Left lung (tissue), 14 donors: ENCODE measurements at places on chromosomes 12 and 14.

- no peak for DNase-seq
Measured at GRCh38 chr12:4506430-4506829, 32.3 kb upstream of the RAD51AP1 start.

DNA sequence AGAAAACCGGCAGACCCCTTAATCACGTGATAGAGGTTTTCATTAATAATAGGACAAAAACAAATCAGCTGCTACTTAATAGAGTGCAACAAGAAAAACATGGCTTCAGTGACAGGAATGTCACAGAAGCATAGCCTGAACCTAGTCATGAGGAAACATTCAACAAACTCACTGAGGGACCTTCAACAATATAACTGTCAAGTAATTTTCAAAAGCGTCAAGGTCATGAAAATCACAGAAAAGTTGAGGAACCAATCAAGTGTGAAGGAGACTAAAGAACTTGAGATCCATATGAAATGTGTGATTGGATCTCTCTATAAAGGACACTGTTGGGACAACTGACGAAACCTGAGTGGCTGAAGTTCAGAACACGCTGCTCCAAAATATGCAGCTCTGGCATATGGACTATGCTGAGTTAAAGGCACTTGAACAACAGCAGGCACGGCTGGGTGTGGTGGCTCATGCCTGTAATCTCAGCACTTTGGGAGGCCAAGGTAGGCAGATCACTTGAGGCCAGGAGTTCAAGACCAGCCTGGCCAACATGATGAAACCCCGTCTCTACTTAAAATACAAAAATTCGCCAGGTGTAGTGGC, 16.3 kb downstream of the NDUFA12 start:
- DNase-seq = no peak

DNA sequence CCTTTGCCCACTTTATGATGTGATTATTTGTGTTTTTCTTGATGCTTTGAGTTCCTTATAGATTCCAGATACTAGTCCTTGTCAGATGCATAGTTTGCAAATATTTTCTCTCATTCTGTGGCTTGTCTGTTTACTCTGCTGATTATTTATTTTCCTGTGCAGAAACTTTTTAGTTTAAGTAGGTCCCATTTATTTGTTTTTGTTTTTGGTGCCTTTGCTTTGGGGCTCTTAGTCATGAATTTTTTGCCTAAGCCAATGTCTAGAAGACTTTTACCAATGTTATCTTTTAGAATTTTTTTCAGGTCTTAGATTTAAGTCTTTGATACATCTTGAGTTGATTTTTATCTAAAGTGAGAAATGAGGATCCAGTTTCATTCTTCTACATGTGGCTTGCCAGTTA, 667.3 kb downstream of the SLC16A7 start:
- no peak for DNase-seq

GRCh38 chr12:96193725-96194575, at the start of gene ELK3:
Gene ELK3, plus strand, starts transcription at chr12:96194375.
- peak; percentile 91 for DNase-seq

- no peak for DNase-seq
Measured at GRCh38 chr12:90017316-90017715, 308.7 kb upstream of the ATP2B1 start.

DNA sequence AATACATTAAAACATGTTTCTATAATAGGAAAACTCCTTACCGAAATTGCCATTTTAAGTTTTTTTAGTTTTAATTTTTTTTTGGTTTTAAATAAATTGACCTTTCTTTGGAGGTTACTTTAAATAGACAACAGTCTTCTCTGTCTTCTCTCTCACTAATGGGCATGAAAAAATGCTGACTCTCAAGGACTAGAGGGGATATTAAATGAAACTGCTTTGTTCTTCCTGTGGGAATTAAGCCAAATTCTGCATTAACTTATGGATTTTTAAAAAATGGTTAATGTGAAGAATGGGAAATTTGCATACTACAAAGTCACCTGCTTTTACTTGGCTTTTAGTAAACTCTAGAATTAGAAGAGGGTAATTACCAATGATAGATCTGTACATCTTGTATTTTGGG, 378.9 kb downstream of the TMTC2 start:
- no peak for DNase-seq

- no peak for DNase-seq
Measured at GRCh38 chr12:129298921-129299320, 445.6 kb downstream of the GLT1D1 start.

- no peak for DNase-seq
Measured at GRCh38 chr12:53226815-53227214, 5.2 kb downstream of the RARG start.

DNA sequence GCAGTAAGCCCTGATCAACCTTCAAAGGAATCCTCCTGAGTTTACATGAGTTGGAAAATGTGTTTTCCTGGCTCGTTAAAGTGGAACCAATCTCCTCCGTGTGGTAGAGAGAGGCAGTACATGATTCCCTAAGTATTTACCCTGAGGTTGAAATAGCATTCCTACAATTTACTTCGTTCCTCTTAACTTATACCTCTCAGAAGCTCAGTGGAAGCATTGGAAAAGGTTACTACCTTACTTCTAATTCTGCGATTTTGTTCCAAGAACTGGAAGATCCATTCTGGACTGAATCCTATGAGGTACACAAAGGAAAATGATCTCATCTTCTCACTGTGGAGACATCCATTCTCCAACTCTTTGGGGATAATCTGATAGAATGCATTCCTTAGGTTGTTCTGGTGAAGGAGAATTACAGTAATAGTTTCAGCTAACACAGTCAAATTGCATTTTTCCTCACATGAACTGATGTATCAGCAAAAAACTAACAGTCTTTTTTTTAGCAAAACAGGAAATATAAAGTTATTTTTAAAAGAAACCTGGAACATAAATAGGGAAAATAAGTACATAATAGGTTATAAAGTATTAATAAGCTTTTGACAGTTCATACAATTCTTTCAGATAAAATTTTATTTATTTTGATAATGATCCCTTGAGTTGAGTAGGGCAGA, 475.6 kb downstream of the PDZRN4 start:
- DNase-seq = peak; percentile 7

- DNase-seq = no peak
Measured at GRCh38 chr12:24555730-24556129, 393.2 kb downstream of the BCAT1 start.

- DNase-seq = no peak
Measured at GRCh38 chr12:42767326-42767954, 177.9 kb upstream of the PRICKLE1 start.

- no peak for DNase-seq
Measured at GRCh38 chr12:70721216-70721615, 84.0 kb upstream of the PTPRB start.

- peak; percentile 84 for DNase-seq
Measured at GRCh38 chr12:13179211-13180074, 17.1 kb upstream of the EMP1 start.

DNA sequence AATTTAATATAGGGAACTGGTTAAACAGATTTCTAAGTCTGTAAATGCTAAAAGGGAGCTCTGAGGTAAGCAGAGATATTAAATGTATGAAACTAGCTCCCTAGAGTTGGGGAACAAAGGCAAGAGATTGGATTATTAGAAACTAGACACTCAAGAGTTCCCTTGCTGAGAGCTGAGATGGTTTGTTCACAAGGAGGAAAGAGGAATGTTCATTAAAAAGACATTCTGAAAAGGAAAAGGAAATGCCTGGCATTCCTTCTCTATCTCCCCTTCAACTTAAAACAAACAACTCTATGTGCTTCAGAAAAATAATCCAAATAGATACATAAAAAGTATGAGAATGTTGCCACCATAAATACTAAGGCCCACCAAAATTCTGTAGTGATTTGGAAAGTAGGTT, 73.7 kb downstream of the GALNT4 start:
- no peak for DNase-seq

- no peak for DNase-seq
Measured at GRCh38 chr12:94900496-94900895, 103.0 kb downstream of the NDUFA12 start.

DNA sequence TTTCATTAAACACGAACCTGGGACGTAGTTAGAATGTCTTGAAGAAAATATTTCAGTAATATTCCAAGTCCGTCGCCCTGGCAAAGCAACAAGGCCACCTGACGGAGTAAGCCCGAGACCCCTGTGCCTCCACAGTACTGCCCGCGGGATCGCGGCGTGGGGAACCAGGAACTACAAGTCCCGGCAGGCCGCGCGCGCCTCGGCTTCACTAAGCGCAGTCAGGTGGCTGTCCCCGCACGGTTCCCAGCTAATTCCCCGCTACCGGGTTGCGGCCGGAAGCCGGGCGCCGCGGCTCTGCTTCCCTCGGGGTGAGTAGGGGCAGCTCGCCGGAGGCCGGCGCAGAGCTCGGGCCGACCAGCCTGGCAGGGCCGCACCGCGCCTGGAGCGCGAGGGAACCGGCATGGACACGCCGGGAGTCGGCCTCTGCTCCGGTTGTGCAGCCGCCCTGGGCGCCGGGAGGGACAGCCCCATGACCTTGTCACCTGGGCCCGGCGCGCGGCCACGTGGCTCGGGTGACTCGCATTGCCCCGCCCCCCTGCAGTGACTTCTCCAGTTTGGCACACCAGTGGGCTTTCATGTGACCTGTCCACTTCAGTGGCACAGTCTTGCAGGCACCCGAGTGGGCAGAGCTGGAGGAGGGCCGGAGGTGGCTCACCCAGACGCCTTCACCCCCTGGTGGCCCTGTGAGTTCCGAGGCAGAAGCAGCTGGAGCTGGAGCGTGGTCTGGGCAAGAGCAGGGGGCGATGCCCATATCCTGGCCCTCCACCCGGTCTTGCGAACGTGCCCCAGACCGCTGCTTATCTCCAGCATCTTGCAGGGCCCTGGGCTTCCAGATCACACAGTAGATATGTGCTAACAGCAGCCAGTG, at the start of gene ADCK1:
Gene ADCK1 (plus strand): TSS at position 247 of the 868 bp plus-strand sequence. CDS start 18,870 bp downstream, outside the sequence.
- peak; percentile 63 for DNase-seq

GRCh38 chr14:66228267-66228970, 257.8 kb upstream of the CCDC196 start:
- DNase-seq = no peak

DNA sequence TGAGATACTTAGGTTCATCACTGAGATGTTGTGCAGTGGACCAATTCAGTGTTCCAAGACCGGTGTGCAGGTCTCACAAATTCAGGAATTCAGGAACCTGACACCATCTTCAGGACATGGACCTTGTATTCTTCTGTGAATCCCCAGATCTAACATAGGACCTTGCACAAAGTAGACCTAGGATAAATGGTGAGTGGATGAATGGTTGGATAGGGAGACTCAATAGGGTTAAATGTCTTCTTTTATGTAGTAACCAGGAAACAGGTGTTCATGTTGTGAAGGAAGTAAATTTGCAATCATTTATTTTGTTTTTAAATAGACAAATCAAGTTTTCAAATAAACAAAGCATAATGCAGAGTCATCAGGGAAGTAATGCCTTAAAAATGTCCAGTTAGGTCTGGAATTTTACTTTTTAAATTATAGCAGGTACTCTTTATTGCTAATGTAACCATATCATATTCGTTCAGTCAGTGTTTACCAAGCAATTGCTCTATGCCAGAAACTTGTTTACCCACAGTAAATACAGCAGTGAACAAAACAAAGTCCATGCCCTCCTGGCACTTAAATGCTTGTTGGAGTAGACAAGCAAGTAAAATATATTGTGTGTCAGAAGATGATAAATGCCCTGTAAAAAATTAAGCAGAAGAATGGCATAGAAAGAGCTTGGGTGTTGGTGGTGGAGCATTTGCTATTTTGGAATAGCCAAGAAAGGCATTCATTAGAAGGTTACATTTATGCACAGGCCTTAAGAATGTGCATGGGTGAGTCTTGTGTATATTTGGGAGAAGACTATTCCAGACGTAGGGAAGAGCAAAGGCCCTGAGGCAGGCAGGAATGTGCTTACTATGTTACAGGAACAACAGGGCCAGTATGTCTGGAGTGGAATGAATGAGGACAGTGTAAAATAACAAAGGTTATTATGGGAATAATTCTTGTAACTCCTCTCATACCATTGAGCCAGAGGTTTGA, 26.3 kb downstream of the RXYLT1 start:
- no peak for DNase-seq

DNA sequence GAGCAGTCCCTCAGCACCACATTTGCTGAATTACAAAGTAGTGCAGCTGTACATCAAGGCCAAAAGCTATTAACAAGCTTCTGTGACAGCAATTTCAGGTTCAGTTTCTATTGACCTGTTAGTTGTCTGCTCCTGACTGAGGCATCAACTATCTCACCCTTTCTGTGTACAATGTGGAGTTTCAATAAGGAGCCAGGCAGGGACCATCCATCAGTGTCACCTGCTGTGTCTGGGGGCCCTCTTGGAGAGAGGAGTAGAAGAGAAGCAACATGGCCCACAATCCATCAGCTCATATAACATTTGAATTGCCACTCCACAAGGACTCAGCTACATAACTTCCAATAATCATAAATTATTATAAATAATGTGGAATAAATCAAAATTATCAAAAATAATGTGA, 72.3 kb upstream of the CCDC196 start:
- no peak for DNase-seq

- no peak for DNase-seq
Measured at GRCh38 chr12:43290836-43291235, 261.2 kb downstream of the ADAMTS20 start.

- peak; percentile 34 for DNase-seq
Measured at GRCh38 chr12:28611115-28611435, 420.8 kb downstream of the CCDC91 start.

- no peak for DNase-seq
Measured at GRCh38 chr14:95183082-95183481, 25.8 kb upstream of the DICER1 start.

GRCh38 chr14:34014936-34015335, 64.1 kb upstream of the EGLN3 start:
- DNase-seq = no peak

DNA sequence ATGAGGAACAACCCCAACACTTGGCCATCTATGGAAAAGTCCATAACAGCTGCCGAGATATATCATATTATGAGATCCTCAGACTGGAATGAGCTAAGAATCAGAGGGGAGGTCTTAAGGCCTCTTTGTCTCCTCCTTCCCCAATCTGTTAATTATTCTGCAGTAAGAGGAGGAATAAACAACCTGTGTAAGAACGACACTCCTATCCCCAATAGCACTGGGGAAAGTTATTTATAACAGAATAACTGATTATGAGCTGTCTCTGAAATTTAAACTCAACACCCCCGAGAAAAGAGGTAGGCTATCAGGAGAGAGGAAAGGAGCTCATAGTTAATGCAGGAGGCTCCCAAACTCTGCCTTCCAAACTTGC, 68.0 kb downstream of the NIN start:
- no peak for DNase-seq

- no peak for DNase-seq
Measured at GRCh38 chr12:110379197-110379596, 24.3 kb downstream of the ANAPC7 start.

DNA sequence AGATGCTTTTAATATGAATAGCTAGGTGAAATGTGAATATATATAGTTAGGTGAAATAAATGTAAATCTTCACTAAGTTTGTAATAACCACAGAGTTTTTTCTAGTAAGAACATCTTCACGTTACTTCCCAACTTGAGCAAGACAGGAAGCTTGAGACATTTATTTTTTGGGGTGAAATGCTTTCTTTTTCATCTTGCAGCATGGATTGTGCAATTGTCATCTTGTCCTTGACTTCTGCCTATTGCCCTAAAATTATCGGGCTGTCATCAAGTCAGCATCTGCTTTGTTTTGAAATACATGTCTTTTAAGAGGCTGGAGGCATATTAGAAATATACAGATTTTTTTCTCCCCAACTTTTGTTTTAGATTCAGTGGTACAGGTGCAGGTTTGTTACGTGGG, 433.9 kb downstream of the PCNX1 start:
- DNase-seq = no peak

GRCh38 chr14:66041582-66041981, 444.6 kb upstream of the CCDC196 start:
- no peak for DNase-seq

- DNase-seq = no peak
Measured at GRCh38 chr14:36065831-36066230, 110.7 kb downstream of the PTCSC3 start.

- no peak for DNase-seq
Measured at GRCh38 chr12:11576104-11576503, 73.4 kb upstream of the ETV6 start.
